Hematopoietic multipotent progenitor cell treated with erythropoietin and hydrocortisone succinate and interleukin-3 and kit ligand, for 6 days (in vitro differentiated cells): ENCODE measurements at places on chromosomes 6 and 20.

DNA sequence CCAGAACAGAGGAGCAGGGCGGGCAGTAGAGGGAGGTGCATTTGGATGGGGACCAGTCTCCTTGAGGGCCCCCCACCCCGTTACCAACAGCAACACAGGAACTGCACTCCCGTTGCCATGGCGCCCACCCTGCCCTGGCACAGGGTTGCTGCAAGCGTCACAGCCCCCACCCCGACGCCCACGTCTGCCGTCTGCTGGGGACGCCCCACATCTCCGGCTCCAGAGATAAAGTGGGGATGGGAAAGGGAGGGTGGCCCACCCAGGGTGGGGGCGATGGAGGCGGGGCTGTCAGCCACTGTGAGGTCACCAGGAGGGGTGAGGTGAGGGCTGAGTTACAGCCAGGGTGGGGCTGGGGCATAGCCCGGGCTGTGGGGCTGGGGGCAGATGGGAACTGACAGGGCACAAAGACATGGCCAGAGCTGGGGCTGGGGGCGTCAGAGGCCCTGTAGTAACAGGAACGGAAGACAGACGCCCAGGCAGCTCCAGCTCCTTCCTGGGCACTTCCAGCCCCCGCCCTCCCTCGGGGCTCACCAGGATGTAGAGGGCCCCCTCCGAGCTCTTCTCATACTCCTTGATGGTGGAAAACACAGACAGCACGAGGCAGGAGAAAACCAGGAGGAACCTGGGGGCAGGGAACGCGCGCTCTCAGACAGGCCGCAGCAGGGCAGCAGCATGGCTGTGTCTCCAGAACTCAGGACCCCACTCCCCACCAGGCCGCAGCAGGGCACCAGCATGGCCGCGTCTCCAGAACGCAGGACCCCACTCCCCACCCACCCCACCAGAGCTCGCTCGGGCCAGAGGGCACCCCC, 26.0 kb downstream of the KCNQ2 start:
- no peak for DNase-seq

GRCh38 chr20:37316116-37316774, 26.8 kb downstream of the MANBAL start:
- DNase-seq: peak; percentile 83

DNA sequence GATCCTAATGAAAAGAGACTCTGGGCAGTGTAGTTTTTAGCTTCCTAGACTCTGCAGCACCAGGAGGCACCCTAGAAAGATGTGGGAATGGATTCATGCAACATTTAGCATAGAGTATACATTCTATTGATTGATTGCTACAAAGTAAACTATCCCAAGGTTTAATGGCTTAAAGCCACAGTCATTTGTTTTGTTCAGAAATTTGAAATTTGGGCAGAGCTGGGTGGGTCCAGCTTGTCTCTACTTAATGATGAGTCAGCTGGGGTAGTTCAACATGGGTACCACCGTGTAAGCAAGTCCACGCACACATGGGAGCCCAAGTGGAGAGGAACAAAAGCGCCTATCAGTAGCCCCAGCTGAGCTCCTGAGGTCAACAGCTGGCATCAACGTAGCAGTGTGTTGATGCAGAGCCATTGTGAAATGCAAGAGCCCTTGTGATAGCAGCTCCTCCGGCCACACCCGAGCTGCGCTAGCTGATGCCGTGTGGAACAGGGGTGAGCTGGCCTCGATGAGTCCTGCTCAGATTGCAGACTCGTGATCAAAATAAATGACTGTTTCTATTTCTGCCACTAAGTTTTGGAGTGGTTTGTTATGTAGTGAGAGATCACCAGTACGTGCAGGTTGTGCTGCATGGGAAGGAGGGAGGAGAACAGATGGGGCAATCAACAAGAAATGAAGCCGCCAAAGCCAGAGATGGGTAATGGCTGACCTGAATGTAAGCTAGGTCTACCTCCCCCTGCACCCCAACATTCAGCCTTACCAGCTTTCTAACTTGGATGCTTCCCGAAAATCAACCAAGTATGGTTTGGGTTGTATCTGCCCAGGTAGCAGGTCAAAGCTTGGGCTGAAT, 45.7 kb upstream of the TRAF3IP2 start:
- peak; percentile 79 for DNase-seq

DNA sequence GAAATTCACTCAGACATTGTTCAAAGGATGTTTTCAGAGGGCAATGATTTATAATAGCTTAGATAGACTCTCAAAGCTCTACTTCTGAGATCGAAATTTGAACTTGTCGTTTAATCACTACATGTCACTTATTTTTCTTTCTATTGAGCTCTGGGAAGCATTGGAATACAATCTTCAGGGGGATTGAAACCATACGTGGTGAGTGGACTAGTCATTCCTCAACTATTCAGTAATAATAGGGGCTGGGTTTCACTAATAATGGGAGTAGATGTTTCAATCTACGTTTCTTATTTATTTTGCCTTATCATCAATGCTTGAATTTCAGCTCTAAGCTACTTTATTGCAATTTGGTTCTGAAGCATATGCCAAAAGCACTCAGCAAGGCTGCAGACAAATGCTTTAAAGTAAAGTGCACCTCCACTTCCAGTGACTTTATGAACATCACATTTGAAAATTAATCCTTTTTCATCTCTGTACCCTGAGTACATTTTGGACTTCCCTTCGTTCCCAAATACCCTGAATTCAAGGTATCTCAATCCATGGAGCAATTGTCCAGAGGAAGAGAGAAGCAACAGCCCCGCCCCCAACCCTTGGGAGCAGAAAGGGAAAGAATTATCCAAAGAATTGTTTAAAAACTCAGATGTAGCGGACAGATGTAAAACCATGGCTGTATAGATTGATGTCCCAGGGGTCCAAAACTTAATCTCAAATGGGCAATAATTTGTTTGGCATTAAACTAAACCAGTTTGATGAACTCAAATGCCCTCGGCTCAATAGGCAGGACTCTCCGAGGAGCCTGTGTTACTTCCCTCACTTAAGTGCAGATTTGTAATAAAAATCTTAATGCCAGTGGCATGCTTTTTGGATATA, 68.1 kb downstream of the HFE start:
- peak; percentile 71 for DNase-seq

DNA sequence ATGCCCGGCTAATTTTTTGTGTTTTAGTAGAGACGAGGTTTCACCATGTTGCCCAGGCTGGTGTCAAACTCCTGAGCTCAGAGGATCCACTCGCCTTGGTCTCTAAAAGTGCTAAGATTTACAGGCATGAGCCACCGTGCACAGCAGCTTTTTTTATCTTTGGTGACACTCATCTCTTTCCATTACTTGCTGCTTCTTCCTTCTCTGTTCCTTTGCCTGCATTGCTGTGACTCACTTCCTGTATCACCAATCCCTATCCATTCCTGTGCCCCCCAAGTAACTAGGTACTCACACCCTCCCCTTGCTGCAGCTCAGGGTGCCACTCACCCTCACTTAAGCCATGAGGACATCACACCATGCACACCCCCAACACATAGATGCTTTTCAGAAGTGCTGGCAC, 24.6 kb downstream of the KHDC1L start:
- no peak for DNase-seq

GRCh38 chr20:17614176-17614811, 44.4 kb downstream of the DSTN start:
- DNase-seq: peak; percentile 9

DNA sequence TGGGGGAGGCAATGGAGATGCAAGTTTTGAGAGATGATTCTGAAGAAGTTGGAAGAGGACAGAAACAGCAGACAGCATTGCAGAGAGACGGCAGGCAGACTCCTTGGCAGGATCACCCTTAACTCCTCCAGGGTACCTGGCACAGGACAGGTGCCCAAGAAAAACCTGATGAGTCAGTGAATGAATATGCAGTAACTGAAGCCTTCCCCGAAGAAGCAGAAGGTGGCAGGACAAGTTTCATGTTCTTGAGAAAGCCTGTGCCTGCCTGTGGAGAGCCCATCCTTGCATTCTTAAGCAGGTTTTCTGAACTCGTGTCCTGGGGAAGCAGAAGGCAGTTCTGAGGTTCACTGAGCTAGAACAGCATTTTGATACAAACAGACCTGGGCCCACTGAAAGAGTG, 79.6 kb upstream of the SASH1 start:
- DNase-seq: no peak

DNA sequence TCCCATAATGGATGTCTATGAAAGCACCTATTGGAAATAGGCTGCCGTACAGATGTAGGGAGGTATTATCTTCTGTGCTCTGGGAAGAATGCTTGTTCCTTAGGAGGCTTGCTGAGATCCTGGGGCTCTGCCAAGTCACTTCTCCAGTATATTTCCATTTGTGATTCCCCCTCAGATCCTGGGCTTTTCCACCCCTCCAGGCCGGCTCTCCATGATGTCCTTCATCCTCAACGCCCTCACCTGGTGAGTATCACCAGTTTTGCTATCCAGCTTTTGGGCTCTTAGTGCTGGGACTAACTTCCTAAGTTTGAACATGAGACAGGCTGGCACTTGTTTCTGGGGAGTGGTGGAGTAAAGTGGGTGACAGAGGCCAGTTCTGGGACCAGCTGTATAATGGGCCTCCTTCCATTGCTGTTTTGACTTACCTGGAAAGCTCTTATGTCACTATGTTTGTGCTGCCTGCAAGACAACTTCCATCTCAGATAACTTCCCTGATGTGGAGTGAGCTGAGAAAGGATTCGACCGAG, 2.6 kb downstream of the SYS1 start:
- DNase-seq: no peak

- no peak for DNase-seq
These were observed 116.5 kb upstream of the COL21A1 start for GRCh38 chr6:56363796-56364430.

DNA sequence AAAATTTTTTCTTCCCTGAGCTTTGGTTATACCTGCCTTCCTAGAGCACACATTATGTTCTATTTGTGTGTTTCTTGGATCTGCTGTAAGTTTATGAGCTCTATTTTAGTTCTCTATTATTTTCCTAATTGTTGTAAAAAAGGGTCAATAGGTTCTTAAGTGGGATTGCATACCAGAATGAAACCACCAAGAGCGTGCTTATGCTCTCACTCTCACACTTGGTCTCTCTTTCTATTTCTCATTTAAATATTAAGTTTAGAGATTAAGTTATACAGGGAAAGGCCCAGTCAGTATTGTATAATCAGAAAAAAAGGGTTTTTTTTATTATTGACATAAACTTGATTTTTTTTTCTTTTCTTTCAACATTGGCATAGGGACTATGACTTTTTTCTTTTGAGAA, 96.8 kb downstream of the RIMS1 start:
- DNase-seq: no peak

GRCh38 chr6:132227904-132228303, 173.4 kb downstream of the MOXD1 start:
- DNase-seq: no peak

DNA sequence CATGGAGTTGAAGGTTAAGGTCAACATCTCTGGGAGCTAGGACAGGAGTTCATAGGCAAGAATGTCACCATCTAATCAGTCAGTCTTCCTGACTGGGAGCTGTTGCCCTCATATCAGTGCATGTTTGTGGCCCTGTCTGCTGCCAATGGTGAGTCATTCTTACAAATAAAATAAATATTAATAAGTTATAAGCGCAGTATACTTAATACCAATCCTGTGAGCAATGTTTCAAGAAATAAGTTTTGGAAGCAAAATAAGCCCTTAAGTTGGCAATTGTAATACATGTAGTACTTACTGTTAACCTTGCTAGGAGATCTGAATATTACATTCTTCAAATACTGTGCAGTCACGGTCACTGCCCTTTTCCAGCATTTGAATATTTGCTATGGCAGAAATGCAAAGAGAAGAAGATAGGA, 20.2 kb upstream of the MDGA1 start:
- no peak for DNase-seq
